Hematopoietic multipotent progenitor cell treated with erythropoietin and hydrocortisone succinate and interleukin-3 and kit ligand, for 8 days (in vitro differentiated cells): ENCODE measurements at places on chromosomes 4 and X.
A peak's percentile ranks its signal among the peaks of the same experiment; 100 is the strongest.

DNA sequence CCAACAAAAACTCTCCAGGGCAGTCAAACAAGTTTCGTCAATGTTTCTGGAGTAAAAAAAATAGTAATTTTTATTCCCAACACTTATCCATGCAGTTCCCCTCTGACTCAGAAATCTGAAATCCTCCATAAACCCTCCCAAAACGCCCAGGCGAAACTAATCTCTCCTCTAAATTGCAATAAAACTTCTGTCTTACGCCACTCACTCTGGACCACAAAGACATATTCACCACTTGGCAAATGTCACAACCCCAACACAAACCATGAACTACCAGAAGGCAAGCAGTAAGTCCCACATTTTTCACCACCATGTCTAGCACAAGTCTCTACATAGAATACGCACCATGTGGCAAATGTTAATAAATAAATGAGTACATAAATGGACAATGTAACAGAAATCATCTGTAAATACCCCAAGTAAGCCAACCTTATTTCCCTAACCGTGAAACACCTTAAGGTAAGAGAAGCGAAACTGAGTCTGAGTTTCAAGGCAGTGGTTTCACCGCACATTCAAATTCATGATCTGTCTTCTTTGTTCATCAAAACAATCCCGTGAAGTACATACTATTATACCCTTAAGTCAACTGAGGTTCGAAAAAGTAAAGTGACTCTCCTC, 1.6 kb downstream of the PAPSS1 start:
- no peak for DNase-seq

DNA sequence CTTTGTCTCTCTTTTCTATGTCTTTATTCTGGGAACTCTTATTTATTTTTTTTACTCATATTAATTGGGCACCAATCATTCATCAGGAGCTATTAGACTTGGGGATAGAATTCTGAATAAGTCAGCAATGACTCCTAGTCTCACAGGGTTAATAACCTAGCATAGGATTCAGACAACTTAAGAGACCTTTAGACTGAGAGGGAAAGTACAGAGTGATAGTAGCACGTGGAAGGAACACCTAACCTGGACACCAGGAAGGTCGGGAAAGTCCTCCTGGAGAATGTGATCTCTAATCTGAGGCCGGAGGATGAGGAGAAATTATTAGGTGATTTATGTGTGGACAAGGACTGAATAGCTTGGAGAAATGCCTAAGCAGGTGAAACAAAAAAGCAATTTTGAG, 3.9 kb upstream of the SYNPO2 start:
- no peak for DNase-seq

GRCh38 chrX:14300376-14300775, 229.0 kb upstream of the GLRA2 start:
- no peak for DNase-seq

- no peak for DNase-seq
These were observed 1080.3 kb downstream of the ARAP2 start for GRCh38 chr4:35164063-35164462.

DNA sequence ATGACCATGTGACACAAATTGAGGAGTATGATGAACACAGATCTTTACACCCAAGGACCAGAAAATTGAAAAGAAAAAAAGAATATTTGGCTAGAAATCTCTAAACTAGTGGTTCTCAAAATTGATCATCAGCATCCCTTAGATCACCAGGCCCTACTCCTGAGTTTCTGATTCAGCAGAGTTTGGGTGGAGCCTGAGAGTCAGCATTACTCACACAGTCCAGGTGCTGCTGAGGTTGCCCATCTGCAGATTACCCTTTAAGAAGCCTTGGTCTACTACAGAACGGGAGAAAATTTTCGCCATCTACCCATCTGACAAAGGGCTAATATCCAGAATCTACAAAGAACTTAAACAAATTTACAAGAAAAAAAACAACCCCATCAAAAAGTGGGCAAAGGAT, 182.8 kb downstream of the MOSPD2 start:
- no peak for DNase-seq

DNA sequence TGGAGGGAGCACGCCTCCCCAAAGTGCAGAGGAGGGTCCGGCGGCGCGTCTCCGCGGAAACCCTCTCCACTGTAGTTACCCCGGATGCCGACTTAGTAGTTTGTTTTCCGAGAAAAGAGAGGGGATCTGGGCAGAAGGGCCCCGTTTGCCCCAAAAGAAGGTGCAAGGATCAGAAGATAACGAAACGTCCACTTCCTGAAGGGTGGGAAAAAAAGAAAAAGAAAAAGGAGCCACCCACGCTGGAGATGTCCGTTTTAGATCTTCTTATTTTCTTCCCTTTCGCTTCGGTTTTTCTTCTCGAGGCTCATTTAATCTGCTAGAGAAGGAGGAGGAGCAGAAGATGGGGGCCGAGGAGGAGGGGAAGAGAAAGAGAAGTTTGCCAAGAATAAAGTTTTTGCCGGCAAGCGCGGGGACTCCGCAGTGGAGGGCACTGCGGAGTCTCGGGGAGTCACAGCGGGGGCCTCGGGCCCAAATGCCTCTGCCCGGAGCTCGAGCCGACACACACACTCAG, 517 bp downstream of the LEF1 start:
- DNase-seq, result peak; percentile 35

DNA sequence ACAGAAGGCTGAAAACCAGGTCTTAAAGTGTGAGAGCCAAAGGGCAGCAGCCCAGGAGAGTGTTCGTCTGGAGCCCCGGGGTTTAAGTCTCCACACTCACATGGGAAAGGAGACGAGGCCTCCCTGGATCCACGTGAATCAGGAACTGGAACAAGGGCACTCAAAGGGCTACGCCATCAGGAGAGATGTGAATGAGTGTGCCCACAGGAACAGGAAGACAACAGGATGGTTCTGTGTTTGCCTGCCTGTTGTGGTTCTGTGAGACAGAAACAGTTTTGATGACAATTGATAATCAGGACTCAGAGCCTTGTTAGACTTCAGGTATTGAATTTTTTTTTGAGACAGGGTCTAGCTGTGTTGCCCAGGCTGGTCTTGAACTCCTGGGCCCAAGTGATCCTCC, 4.9 kb upstream of the CTBP1 start:
- no peak for DNase-seq

- no peak for DNase-seq
These were observed 10.3 kb downstream of the SNX25 start for GRCh38 chr4:185219551-185220344.

GRCh38 chr4:155530290-155530689, 136.4 kb upstream of the GUCY1A1 start:
- DNase-seq, result no peak

GRCh38 chr4:144710526-144710912, 64.6 kb downstream of the HHIP start:
- no peak for DNase-seq

GRCh38 chr4:963276-964225, 9.8 kb downstream of the DGKQ start:
- DNase-seq, result no peak

DNA sequence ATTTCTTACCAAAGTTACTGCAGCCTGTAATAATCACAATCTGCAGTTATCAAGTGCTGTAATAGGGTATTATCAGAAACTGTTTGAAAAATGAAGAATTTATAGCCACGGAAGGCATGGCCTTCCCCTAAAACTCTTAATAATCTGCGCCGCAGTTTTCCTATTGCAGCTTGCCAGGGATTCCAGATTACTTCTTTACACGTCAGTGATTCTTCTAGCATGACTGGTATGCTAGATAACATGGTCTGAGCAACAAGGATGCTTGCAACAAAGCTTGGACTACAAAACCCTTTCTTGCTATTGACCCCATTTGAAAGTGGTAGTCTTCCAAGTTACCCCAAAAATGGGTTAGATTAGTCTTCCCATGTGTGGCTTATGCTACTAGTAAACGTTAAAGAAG, 47.2 kb upstream of the GK2 start:
- DNase-seq, result no peak

DNA sequence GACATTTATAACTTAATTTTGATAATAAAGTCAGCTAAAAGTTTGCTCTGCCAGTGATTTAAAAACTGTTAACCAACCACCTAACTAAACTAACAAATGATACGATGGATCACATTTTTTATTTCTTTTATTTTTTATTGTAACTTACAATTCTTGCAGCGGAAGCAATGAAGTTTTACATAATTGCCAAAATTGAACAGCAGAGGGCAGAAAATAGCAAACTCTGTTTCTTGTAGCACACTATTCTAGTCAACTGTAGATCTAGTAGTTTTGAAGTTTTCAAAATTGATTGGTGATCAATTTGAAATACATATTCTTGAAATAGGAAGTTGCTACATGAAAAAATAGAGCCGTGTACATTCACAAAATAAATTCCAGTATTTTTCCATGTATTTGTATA, 2.8 kb upstream of the GRIA2 start:
- DNase-seq, result peak; percentile 13

GRCh38 chr4:186021461-186022167, 47.3 kb upstream of the TLR3 start:
- DNase-seq, result no peak

- DNase-seq, result no peak
These were observed 1047.7 kb downstream of the C4orf33 start for GRCh38 chr4:130143656-130144055.

GRCh38 chr4:39169426-39169825, 12.9 kb upstream of the WDR19 start:
- DNase-seq, result no peak

DNA sequence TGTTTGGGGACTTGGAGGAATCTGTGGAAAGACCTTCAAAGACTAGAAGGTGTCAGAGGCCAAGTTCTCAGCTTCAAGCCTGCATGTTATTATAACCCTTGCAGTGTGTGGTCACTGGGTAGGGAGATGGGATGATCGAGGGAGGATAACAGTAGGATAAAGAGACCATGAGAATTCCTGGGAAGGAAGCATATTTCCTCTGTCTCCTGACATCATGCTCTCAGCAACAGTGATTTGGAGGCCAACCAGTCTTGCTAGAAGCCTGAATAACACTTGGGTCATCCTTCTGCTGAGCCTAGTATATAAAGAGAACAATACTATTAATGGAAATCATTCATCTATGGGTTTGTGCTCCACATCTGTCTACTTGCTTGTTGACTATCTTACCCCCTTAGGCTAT, 40.9 kb upstream of the ANXA3 start:
- DNase-seq, result no peak

DNA sequence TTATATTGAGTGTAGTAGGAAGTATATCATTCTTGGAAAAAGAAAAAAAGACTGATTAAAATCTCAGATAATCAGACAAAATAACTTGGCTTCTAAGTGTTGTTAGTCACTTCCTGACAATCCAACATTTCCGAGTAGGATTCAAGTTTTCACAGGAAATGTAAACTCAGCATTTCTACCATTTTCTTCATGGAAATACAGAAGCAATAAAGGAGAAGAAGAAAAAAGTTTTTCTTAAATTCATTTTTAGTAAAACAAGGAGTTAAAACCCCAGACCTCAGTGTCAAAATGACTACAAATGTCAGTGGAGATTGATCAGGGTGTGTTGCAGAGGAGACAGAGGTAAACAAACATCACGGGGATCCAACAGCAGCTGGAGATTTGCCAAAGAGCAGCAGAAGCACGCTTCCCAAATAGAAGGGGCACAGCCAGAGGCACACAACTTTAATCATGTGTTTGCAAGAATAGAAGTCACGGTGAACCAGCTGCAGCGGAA, 129.3 kb upstream of the FAM9B start:
- no peak for DNase-seq

DNA sequence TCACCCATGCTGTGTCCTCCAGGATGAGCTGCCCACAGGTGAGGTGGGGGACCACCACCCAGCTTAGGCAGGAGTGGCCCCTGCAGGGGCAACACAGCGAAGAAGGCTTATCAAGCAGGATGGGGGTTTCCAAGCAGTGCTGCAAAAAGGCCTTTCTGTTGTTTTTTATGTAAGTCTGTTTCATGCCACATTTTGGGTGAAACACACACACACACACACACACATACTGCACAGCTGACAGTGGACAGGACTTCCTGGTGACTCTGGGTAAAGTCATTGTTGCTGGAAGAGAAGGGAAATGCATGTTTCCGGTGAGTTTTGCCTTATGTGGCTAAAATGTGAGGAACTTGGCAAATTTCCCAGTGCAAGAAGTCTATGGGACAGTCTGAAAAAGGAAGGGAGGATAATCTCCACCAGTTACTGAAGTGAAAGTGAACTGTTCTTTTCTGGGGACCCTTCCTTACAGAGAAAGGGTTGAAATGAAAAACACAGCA, 119.2 kb downstream of the IRF2 start:
- peak; percentile 84 for DNase-seq

- no peak for DNase-seq
These were observed 134.6 kb upstream of the NPY2R start for GRCh38 chr4:155073852-155074251.

GRCh38 chr4:42781315-42781714, 111.2 kb upstream of the GRXCR1 start:
- no peak for DNase-seq

DNA sequence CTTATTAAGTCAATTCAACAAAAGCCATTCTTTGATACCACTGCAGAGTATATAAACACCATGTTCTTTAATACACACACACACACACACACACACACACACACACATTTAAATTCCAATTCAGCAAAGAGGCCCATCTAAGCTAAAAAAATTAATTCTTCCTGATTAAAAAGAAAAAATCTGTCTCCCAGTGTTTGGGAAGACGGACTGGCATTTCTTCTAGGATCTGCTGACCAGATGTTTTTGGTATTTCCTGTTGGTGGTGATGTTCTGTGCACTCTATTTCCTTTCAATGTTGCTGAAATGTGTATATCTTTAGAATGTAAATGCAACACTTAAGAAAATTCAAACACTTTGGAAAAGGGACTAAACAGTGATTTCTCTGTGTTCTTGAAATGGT, 243.8 kb downstream of the THOC2 start:
- no peak for DNase-seq

DNA sequence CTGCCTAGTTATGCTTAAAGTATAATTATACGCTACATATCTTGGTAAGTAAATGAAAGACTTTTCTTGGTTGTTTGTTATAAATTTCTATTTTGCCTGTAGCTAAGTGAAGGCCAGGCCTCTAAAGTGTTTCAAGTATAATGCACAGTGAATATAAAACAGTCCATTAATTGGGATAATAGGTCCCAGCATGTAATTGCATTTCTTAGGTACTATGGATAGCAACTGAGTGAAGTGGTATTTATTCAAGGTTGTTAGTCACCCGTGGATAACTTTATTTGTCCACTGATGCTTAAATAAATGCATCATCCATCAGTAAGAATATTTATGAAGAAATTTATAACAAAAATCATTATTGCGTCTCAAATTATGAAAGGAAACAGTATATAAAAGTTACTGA, 59.1 kb downstream of the TEX13C start:
- DNase-seq, result no peak

DNA sequence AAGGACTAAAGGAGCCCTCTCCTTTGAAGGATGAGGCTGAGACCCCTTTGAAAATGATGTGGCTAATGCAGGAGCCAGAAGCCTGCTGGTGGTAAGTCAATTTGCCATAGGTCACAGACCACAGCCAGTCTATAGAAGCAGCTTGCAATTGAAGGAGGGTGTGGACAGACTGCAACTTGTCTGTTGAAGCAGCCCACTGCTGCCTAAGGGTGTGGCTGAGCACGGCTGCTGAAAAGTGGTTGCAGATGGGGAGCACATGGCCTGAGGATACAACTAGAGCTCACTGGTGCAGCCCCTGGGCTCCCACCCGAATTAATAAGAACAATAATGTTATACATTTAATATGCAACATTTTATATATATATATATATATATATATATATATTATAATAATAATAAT, 11.4 kb upstream of the EXOC1L start:
- DNase-seq, result peak; percentile 30
